Anterior cingulate cortex (tissue), 58 donors: ENCODE measurements at places on chromosomes 16 and 17.

DNA sequence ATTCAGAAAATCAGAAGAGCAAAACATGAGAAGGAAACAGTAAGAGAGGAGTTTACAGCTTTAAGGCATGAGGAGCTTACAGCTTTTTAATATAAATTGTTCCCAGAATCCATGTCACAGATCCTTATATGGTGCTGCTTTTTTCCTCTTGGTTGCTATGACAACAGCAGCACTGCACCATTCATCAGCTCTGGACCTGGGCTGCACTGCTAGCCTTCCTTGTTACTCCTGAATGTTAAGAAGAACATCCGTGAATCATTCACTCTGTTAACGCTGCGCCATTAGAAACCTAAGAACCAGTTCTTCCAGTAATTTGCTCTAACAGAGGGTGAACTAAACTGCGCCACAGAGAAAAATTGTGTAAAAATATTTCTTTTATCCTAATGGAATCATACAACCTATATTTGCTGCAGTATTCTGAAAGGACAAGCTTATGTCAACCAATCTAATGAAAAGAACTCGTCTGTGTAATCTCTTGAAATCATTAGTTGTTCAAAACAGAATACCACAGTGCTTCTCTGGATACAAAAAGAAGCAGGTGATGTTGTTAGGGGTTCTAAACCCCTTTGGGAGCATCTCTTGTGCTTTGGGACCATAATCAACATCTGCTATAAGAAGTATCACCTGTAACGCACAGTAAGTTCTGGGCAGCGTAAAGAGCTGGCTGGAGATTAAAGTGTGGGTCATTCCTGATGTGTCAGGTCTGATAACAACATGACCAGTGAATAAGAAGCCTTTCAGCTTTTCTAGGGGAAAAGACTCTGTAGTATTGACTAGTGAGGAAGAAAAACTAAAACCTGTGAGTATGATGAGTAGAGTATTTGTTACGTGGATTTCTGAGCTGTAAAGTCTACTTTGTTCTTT, 151.2 kb downstream of the TANC2 start:
- DNase-seq, result peak; percentile 34

DNA sequence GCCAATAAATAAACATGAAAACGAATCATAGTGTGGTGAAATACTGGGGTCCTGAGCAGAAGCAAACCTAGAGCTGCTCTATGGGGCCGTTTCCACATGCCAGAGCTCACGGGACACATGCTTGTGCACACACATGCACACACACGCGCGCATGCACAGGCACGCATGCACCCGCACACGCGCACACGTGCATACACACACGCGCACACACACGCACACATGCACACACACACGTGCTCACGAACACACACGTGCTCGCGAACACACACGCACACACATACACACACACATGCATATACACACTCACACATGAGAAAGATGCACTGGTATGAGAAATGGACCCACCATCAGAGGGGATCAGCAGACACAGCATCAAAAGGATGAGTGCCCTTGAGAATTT, 52.2 kb upstream of the DNAJA2 start:
- no peak for DNase-seq

GRCh38 chr17:18105027-18105426, 3.5 kb upstream of the MYO15A start:
- DNase-seq, result no peak

DNA sequence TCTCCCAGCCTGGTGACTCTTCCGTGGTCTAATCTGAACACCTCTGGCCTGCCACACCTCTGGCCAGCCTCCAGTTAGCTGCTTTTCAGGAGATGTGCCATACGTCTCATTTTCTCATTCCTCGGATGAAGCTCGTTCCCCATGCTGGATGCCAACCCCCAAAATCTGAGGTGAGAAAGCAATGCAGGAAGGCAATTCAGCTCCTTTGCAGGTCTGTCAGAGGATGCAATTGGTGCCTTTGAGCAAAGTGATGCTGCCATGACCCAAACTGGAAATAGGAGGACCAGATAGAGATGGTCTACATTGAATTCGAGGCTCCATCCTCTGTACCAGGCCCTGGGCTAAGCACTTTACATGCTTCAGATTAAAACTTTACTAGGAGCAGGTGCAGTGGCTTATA, 11.0 kb upstream of the CUEDC1 start:
- DNase-seq, result no peak

GRCh38 chr16:72908362-72909167, 139.4 kb downstream of the ZFHX3 start:
- DNase-seq, result no peak

DNA sequence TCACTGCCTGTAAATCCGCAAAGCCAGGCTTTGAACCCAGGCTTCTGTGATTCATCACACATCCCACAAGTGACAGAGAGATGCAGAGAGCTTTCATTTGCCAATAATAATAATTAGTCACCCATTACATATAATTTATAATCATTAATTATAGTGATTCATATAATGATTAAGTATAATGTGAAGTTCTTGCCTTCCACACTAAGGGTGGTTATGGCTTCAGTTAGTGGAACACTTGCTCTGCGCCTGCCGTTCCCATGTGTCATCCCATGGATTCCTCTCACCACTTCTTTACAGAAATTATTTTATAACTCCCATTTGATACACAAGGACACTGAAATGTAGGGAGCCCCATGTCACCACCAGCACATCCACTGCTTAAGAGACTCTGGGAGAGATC, 39.8 kb upstream of the XYLT1 start:
- DNase-seq, result no peak

DNA sequence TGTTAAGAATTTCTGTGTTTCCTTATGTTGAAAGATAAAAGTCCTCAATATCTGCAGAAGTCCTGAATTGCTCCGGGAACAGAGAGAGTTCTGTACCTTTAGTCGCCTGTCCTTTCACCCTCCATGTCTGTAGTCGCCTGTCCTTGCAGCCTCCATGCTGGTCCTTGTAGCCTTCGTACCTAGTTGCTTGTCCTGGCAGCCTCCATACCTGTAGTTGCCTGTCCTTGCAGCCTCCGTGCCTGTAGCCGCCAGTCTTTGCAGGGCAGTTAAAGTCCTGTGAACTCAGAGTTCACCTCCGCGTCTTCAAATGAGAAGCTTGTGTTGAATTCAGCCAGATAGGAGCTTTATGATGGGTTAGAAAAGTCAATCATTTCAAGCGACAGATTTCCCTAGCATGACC, 19.5 kb upstream of the ITGAX start:
- DNase-seq, result no peak

GRCh38 chr17:9239246-9239792, 218.0 kb downstream of the NTN1 start:
- no peak for DNase-seq

DNA sequence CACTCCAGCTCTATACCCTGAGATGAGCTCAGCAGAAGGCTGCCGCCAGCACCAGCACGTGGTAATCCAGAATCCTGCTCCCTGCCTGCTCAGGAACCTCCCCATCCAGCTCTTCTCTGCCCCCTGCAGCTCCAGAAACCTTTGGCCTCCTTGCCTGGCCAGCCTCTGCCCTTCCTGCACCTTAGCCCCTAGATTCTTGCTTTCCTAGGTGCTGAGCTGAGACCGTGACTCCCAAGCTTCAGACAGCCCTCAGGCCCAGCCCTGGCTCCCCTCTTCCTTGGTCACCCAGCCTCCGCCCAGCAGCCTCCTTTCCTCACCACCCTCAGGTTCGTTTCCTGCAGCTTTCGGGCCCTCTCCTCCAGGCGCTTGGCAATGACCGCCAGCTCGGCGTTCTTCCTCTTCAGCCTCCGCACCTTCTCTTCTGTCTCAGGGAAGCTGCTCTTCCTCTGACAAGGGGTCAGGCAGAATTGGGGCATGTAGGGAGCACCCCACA, 2.6 kb downstream of the TSPOAP1 start:
- no peak for DNase-seq
